ENCODE measurements at places on chromosomes 11 and 22. TPM values are rescaled to one million over a fixed set of nuclear protein-coding genes. Genes with fewer than 3 reads are reported as not detected.

Gene ANKK1
- 0.89 TPM for total RNA-seq

GRCh38 chr11:131762346-131763110 is 392.1 kb downstream of the NTM start:
- H3K4me3 ChIP-seq: no peak overlapping the region
- H3K4me1 ChIP-seq: no peaks in the 10 kb centered on the region
- no peak overlapping the region for H3K27ac ChIP-seq
- no peak for DNase-seq

GRCh38 chr11:72586321-72587090 is 87.7 kb downstream of the PDE2A start:
- H3K4me1 ChIP-seq: peaks cover 36% of the 10 kb centered on the region
- no peak overlapping the region for H3K27ac ChIP-seq
- H3K36me3 ChIP-seq: no peaks in the 10 kb centered on the region
- no peak for DNase-seq

- H3K27me3 ChIP-seq: no peaks in the 10 kb centered on the region
- H3K4me1 ChIP-seq: no peaks in the 10 kb centered on the region
- no peak overlapping the region for H3K4me3 ChIP-seq
These were observed 203.7 kb downstream of the PGR start for GRCh38 chr11:100925935-100926334.

- H3K36me3 ChIP-seq: no peaks in the 10 kb centered on the region
- H3K4me3 ChIP-seq: no peak overlapping the region
- H3K4me1 ChIP-seq: peaks cover 7% of the 10 kb centered on the region
- DNase-seq: no peak
These were observed 5.5 kb upstream of the PCF11 start for GRCh38 chr11:83151274-83151977.

GRCh38 chr11:56876621-56877275 is 112.0 kb upstream of the OR5AK2 start:
- no peak overlapping the region for H3K4me3 ChIP-seq
- H3K27me3 ChIP-seq: no peaks in the 10 kb centered on the region
- no peak for DNase-seq
- no peaks in the 10 kb centered on the region for H3K4me1 ChIP-seq

DNA sequence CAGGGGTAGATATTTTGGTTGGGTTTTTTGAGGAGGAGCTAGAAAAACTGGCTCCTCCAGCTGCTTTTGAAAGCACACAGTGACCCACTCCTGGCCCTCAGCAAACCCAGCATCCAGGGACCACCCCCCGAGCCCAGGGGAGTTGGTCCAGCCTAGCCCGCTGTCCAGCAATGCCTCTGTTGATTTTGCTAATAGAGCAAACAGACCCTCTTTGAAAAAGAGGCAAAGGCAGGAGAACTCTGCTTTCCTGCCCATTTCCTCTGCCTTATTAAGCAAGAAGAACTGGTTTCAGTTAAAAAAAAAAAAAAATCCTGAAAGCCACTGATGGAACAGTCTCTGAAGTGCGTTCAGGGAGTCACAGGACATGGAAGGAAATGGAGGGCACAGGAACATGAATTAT is 25.3 kb downstream of the ABTB2 start:
- H3K27ac ChIP-seq: no peak overlapping the region
- H3K4me3 ChIP-seq: no peak overlapping the region
- peaks cover 3% of the 10 kb centered on the region for H3K27me3 ChIP-seq
- DNase-seq: no peak

DNA sequence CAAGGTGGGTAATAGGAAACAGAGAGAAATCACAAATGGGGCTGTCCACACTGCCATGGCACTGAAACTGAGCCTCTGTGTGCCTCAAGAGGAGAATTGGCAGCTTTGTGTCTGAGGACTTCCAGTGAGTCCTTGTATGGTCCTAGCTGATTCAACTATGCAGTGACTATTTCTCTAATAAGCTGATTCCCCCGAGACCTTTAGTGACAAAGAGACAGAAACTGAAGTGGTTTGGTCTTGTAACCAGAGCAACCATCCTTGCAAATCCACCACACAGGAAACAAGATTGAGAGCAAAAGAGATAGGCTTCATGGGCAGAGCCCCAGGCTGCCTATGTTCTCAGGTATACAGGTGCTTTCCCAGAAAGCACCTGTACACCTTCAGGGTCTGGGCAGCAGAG is 1038.5 kb downstream of the NTM start:
- no peak overlapping the region for H3K4me3 ChIP-seq
- H3K36me3 ChIP-seq: no peaks in the 10 kb centered on the region
- DNase-seq: no peak
- H3K27me3 ChIP-seq: no peaks in the 10 kb centered on the region
- H3K4me1 ChIP-seq: no peaks in the 10 kb centered on the region
- H3K27ac ChIP-seq: no peak overlapping the region

DNA sequence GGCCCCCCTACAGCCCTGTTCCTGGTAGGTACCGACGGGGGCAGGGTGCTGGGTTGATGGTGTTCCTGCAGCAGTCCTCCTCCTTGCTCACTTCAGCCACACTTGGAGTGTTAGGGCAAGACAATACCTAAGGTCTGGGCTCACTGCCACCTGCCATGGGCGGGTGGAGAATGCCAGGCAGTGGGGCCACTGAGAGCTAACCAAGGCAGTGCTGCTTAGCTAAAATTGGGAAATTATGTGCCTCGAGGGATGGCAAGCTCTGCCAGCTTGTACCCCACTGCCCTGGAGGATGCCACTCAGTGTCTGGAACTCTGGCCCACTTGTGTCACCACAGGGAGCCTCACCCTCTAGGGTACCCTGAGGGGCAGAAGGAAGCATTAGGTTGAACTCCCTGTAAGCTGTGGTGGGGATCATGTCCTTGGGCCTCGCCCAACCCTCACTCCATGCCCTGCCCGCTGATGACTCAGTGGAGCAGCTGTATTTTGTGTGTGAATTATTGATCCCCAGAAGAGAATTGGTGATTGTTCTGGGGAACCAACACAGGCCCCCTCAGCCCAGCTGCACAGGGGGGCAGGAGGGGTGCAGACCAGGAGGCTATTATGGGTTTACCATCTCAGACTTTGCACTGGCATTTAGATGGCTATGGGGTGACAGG is 17.7 kb downstream of the PHLDB1 start:
- no peaks in the 10 kb centered on the region for H3K27me3 ChIP-seq
- no peak overlapping the region for H3K4me3 ChIP-seq
- no peaks in the 10 kb centered on the region for H3K36me3 ChIP-seq

DNA sequence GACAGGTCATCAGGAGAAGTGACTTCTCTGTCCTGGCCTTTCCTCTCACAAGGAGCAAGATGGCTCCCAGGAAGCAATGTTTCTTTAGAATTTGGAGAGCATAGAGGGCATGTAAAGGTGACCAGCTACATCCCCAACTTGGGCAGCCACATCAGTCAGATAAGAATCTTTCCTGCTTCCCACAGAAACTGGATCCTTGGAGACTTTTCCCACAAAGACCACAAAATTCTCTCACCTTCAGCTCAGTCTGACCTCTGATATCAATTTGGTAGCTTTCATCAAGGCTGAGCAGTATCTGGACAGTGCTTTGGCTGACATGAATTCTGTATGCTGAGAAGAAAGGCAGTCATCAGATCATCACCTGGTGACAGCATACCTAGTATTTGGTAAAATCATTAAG is 23.3 kb upstream of the LRRC32 start:
- no peaks in the 10 kb centered on the region for H3K27me3 ChIP-seq
- no peak overlapping the region for H3K27ac ChIP-seq
- H3K4me3 ChIP-seq: no peak overlapping the region
- no peak for DNase-seq
- H3K36me3 ChIP-seq: no peaks in the 10 kb centered on the region

Data from B cell (primary cell).